HTR-8/SVneo (cell line): ENCODE measurements at places on chromosomes 4 and X.
A peak's percentile ranks its signal among the peaks of the same experiment; 100 is the strongest.

DNA sequence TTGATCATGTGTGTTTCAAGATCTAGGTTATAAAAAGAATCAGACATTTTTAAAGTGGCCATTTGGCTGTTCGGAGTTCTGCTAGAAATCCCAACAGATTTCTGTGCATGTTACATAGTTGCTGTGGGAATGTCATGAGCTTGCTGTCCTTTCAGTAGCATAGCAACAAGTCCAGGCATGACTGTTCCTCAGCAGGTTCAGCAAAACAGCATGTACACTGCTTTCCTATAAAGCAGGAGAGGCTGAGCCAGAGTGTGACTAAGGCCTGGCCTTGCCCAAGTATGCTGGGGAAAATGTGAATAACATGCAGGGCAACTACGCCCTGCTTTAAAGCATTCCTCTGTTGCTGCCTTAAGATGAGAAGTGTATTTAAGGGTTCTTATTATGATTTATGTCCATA lies 217.1 kb upstream of the SMIM31 start:
- peak; percentile 29 for DNase-seq

DNA sequence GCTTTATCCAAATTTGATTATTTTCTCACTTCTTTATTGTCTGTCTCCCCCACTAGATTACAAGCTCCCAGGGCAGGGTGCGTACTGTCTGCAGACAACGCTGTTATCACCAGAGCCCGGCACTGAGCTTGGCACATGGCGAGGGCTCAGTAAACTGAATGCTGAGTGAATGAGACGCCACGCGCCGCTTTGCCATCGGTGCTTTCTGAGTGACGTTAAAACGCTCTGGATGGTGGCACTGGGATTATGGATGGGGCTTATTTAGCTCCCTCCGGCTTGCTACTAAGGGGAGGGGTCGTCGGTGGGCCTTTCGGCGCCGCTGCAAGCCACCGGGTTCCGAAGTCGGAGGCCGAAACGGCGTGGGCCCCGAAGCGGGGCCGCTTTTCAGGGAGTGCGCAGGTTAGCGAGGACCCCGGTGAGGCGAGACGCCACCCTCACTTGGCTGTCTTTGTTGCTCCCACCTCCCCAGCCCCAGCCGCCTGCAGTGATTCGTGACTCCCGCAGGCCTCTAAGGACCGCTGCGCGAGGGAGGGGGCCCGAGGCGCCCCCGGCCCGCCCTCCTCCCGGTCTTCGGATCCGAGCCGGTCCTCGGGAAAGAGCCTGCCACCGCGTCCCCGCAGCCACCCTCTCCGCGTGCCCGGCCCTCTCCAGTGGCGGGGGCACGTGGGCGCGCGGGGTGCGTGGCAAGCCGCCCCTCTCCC lies 569 bp upstream of the FHL1 start:
- no peak for DNase-seq

GRCh38 chr4:40736910-40737309 lies 12.8 kb upstream of the NSUN7 start:
- no peak for DNase-seq

DNA sequence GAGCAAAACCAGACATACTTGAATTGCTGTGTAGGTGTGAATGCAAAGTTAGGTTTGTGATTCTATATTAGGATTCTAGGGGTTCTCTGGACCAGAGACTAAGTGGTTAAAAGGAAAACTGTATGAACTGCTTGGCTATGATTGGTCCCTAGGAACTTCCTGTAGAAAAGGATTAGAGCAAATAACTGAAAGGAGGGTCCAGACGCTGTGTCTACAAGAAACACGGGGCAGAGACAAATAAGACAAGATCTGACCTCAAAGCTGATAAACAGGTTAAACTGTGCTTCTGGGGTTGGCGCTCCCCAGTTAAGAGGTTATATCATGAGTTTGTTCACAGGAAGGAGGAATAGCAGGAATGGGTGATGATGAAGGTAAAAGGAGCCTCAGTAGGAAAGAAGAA lies 183.6 kb downstream of the MGST2 start:
- no peak for DNase-seq

DNA sequence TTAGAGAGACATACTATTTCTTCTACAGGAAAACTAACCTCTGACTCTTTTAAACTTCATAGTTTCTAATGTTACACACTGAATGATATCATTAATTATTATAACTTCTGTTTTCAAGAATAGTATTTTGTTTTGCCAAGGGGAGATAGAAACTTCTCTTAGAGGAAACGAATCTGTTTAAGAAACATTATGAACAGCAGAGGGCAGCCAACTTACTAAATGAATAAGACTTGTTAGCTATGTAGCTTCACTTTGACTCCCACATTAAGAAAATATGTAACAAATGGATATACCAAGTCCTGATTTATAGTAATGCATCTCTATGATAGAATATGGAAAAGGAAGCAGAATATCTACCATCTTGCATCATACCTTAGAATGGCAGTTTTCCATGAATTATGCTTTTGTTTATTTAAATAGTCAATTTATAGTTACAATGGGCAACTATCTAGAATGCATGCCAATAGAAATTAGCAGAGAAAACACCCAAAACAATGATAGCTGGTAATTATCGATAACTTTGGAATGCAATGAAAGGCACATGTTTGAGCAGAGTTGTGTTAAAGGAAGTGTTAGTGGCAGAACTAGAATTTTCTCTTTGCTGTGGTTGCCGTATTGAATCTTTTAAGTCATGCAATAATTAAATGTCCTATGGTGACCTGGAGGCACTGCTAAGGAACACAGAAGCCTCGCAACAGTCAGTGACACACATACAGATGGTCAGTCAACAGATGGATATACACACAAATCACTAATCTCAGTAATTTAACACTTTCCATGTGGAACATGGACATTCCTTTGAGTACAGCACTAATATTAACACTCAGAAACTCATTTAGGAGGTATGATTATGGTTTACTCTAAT lies 105.7 kb upstream of the PDLIM3 start:
- peak; percentile 59 for DNase-seq
